T-cell (primary cell): ENCODE measurements at places on chromosomes 13 and 19. TPM values are rescaled to one million over a fixed set of nuclear protein-coding genes. Genes with fewer than 3 reads are reported as not detected.

- H3K27ac ChIP-seq, result no peak overlapping the region
- H3K36me3 ChIP-seq, result no peaks in the 10 kb centered on the region
- H3K4me1 ChIP-seq, result peaks cover 19% of the 10 kb centered on the region
Measured at GRCh38 chr19:38545596-38545995, 72.2 kb downstream of the MAP4K1 start.

- H3K27ac ChIP-seq, result no peak overlapping the region
- no peak overlapping the region for H3K4me3 ChIP-seq
- no peaks in the 10 kb centered on the region for H3K4me1 ChIP-seq
- no peak for DNase-seq
- H3K36me3 ChIP-seq, result no peaks in the 10 kb centered on the region
Measured at GRCh38 chr13:53010374-53011105, 18.1 kb upstream of the OLFM4 start.

GRCh38 chr19:3053780-3054179 is 8.5 kb downstream of the TLE5 start:
- H3K4me1 ChIP-seq, result peaks cover 55% of the 10 kb centered on the region
- H3K36me3 ChIP-seq, result peaks cover 55% of the 10 kb centered on the region

- peaks cover 77% of the 10 kb centered on the region for H3K4me1 ChIP-seq
- no peak overlapping the region for H3K27ac ChIP-seq
- no peak overlapping the region for H3K4me3 ChIP-seq
- H3K36me3 ChIP-seq, result peaks cover 39% of the 10 kb centered on the region
Measured at GRCh38 chr19:5968431-5969373, 9.2 kb downstream of the RANBP3 start.

Gene CYP2F1
- total RNA-seq, result 0.83 TPM

GRCh38 chr19:53909471-53910169 is 542 bp downstream of the CACNG7 start:
- peaks cover 33% of the 10 kb centered on the region for H3K4me1 ChIP-seq
- no peaks in the 10 kb centered on the region for H3K36me3 ChIP-seq
- DNase-seq, result no peak
- peaks cover 85% of the 10 kb centered on the region for H3K27me3 ChIP-seq
- H3K27ac ChIP-seq, result no peak overlapping the region

GRCh38 chr19:10299545-10300458 is 9.8 kb downstream of the ZGLP1 start:
- H3K27ac ChIP-seq, result no peak overlapping the region
- H3K4me3 ChIP-seq, result no peak overlapping the region
- peaks cover 14% of the 10 kb centered on the region for H3K4me1 ChIP-seq
- no peak for DNase-seq
- peaks cover 3% of the 10 kb centered on the region for H3K27me3 ChIP-seq

DNA sequence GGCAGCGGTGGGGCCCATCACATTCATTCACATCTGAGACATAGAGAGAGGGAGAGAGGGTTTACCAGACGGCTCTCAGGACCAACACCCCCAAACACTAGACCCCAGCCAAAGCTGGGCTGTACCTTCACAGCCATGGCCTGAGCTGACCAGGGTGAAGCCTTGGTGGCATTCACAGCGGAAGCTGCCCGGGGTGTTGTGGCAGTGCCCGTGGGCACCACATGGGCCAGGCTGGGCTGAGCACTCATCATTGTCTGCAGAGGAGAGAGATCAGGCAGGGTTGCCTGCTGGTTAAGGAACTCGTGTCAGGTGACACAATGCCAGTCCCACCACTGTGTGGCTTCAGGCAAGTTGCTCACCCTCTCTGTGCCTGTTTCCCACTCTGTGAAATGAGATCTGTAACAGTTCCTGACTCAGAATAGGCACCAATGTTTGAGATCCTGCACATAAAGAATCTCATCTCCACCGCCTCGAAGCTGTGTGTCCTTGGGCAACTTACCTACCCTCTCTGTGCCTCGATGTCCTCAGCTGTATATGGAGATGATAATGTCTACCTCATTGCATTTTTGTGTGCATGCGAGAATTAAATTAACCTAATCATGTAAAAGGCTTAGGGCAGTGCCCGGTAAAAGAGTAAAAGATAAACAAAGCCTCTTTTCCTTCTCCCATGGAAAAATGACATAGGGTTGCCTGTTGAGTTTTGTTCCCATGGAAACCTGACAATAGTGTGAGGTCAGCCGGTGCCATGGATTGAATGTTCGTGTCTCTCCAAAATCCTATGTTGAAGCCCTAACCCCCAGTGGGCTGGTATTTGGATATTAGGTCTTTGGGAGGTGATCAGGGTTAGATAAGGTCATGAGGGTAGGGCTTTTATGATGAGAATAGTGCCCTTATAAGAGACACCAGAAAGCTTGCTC is 22.9 kb downstream of the CCL25 start:
- H3K36me3 ChIP-seq, result no peaks in the 10 kb centered on the region
- no peak overlapping the region for H3K27ac ChIP-seq
- no peaks in the 10 kb centered on the region for H3K27me3 ChIP-seq

DNA sequence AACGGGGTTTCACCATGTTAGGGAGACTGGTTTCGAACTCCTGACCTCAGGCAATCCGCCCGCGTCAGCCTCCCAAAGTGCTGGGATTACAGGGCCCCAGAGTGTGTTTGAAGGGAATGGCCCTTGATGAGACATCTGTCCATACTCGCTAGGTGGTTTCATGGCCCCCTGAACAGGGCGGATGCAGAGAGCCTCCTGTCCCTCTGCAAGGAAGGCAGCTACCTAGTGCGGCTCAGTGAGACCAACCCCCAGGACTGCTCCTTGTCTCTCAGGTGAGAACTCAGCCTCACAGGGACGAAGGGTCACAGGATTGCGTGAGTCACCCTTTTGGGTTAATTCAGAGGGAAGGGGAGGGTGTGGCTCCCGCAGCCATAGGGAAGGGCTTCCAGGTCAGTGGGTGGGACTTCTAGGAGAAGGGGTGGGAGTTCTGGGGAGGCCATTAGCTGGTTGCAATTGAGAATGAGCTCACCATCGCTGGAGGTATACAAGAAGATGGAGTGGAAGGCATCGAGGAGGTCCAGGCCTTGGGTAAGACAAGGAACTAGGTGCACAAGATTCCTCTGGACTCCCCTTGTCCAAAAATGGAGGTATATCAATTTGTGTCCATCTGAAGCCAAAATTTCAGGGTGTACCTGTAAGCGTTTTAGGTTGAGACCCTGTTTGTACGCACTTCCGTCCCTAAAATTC is 9.2 kb downstream of the SHD start:
- peaks cover 4% of the 10 kb centered on the region for H3K4me1 ChIP-seq
- H3K27ac ChIP-seq, result no peak overlapping the region
- no peaks in the 10 kb centered on the region for H3K36me3 ChIP-seq
- peaks cover 4% of the 10 kb centered on the region for H3K27me3 ChIP-seq

GRCh38 chr19:38710416-38710702 is 33.9 kb downstream of the CAPN12 start:
- no peaks in the 10 kb centered on the region for H3K27me3 ChIP-seq
- H3K36me3 ChIP-seq, result peaks cover 96% of the 10 kb centered on the region
- no peak for DNase-seq

GRCh38 chr13:74206061-74206561 is 71.9 kb upstream of the KLF12 start:
- no peaks in the 10 kb centered on the region for H3K36me3 ChIP-seq
- DNase-seq, result no peak
- no peak overlapping the region for H3K4me3 ChIP-seq
- no peaks in the 10 kb centered on the region for H3K27me3 ChIP-seq
- no peaks in the 10 kb centered on the region for H3K4me1 ChIP-seq

Gene FCHO1
- total RNA-seq, result 118 TPM

- no peak overlapping the region for H3K4me3 ChIP-seq
- H3K27ac ChIP-seq, result no peak overlapping the region
- peaks cover 5% of the 10 kb centered on the region for H3K36me3 ChIP-seq
Measured at GRCh38 chr13:113049521-113049941, 56.1 kb upstream of the F7 start.

DNA sequence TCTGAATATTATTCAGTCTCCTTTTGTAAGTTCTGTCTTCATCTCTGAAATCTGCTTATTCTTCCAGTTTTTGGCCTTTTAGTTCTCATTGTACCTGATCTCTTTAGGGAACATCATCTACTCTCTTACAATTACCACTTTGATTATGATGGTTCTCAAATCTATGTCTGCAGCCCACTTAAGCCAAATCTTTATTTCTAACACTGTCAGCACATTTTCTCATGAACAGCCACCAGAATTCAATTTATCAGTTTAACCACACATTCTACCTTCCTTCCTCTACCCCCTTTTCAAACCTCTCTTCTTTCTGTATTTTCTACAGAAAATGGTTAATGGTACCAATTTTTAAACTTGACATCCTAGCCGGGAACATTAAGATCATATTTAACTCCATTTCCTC is 175.3 kb downstream of the FGF14 start:
- H3K4me1 ChIP-seq, result no peaks in the 10 kb centered on the region
- H3K4me3 ChIP-seq, result no peak overlapping the region
- no peak for DNase-seq
- H3K36me3 ChIP-seq, result no peaks in the 10 kb centered on the region
- no peaks in the 10 kb centered on the region for H3K27me3 ChIP-seq

DNA sequence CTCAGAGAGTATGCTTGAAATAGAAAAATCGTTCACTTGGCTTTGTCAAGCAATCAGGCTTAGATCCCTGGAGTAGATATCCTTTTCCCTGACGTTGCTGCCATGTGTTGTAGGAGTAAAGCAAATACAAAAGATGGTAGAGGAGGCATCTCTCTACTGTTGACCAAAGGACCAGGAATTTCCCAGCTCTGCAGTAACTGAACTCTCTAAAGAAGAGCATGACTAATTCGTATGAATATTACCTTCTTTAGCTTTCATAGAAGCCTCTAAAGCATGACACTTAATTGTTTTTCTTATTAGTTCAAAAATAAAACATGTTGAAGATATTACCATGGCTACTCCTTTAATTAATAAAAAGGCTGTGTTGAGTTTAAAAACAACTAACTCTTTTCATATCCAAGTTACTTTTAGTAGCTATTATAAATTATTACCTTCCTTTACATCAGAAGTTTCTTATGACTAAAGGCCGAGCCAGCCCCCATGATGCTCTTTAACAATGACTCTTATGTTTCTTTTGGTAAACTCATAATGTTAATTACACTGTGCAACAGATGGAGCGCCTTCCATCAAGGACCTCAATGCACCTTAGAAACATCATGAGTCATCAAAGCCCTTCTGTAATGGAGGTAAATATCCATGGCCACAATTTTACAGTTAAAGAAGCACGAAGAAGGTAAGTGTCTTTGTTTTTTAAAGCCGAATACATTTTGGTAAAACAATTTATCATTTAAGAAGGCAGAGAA is 352.4 kb downstream of the KLF5 start:
- no peaks in the 10 kb centered on the region for H3K4me1 ChIP-seq
- no peak for DNase-seq
- no peaks in the 10 kb centered on the region for H3K36me3 ChIP-seq
- no peak overlapping the region for H3K4me3 ChIP-seq

Gene PLPP2
- 0.23 TPM for total RNA-seq

- peaks cover 11% of the 10 kb centered on the region for H3K4me1 ChIP-seq
- H3K27me3 ChIP-seq, result peaks cover 25% of the 10 kb centered on the region
- DNase-seq, result no peak
- H3K36me3 ChIP-seq, result no peaks in the 10 kb centered on the region
- no peak overlapping the region for H3K27ac ChIP-seq
Measured at GRCh38 chr13:110418944-110419343, 111.9 kb downstream of the COL4A2 start.

GRCh38 chr19:1271528-1272422 is 2.6 kb downstream of the CIRBP start:
- H3K36me3 ChIP-seq, result peaks cover 47% of the 10 kb centered on the region
- DNase-seq, result no peak
- H3K27me3 ChIP-seq, result no peaks in the 10 kb centered on the region
- peak overlapping the region; percentile 91 for H3K27ac ChIP-seq

Gene GPC6
- 0.18 TPM for total RNA-seq

GRCh38 chr19:8811315-8812172 is 20.6 kb downstream of the ZNF558 start:
- peaks cover 64% of the 10 kb centered on the region for H3K36me3 ChIP-seq
- H3K27ac ChIP-seq, result no peak overlapping the region

Gene CGB8
- total RNA-seq, result not detected

DNA sequence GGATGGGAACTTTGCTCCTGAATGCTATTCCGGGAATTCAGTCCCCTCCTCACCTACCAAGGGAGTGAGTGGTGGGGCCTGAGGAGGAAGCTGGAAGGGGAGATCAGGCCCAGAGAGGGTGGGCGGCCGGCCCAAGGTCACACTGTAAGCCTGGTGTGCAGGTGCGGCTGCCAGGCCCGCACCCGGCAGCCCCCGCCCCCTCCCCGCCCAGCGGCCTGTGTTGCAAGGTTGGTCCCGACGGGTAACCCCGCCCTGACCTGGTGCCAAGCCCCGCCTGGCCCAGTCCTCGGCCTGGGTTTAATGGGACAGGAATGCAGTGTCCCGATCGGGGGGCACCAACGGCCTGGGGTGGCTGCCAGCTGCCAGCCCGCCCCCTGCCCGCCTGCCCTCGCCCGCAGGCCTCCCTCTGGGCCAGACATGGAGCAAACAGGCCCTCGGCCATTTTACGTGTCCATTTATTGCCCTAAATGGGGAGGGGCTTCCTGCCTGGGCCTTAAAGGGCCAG is 5.5 kb downstream of the ZBTB7A start:
- H3K4me3 ChIP-seq, result peak overlapping the region; percentile 36
- no peaks in the 10 kb centered on the region for H3K27me3 ChIP-seq
- peaks cover 7% of the 10 kb centered on the region for H3K36me3 ChIP-seq
- H3K4me1 ChIP-seq, result no peaks in the 10 kb centered on the region
- no peak for DNase-seq

Gene DNAJC3
- total RNA-seq, result 19.8 TPM

DNA sequence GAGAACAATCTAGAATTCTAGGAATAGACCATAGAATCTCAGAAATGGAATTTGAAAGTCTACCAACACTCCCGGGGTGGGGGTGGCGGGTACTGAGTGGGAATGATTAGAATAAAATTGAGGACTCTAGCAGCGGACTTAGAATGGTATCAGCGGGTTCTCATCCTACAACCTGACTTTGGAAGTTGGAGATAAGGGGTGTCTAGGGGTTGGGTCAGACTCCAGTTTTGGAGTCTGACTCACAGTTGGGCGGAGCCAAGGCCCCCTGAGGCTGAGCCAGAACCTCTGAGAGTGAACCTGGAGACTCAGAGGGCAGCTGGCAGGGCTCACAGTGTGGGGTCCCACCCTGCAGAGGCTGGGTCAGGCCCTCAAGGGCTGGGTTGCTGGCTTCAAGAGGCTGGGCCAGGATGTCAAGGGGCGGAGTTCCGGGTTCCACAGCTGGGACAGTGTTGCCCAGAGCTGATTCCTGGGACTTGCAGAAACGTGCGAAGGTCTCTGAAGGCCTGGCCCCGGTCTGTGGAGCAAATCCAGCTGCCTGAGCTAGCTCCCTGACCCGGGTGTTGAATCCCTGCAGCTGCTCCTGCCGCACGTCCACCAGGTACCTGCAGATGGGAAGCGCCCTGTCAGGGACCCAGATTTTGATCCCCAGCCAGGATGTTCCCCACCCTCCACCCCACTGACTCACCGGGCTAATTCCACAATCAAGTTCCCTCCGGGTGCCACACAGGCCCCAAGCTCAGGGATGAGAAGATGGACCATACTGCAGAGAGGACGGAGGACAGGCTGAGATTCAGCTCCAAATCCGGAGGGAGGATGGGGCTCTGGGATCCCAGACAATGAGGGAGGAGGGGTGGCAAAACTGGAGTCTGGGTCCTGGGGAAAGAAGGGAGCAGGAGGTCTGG is 1.6 kb upstream of the TNNI3 start:
- peaks cover 88% of the 10 kb centered on the region for H3K27me3 ChIP-seq
- no peak overlapping the region for H3K4me3 ChIP-seq
- H3K4me1 ChIP-seq, result no peaks in the 10 kb centered on the region
- H3K27ac ChIP-seq, result no peak overlapping the region
- no peak for DNase-seq
- H3K36me3 ChIP-seq, result no peaks in the 10 kb centered on the region

GRCh38 chr13:99129951-99130350 is 70.7 kb upstream of the UBAC2 start:
- DNase-seq, result no peak
- H3K27me3 ChIP-seq, result no peaks in the 10 kb centered on the region
- peaks cover 4% of the 10 kb centered on the region for H3K4me1 ChIP-seq
